ENCODE measurements at places on chromosomes 4 and X.

- H3K27ac ChIP-seq = no peak overlapping the region
- H3K4me1 ChIP-seq = peaks cover 18% of the 10 kb centered on the region
- no peaks in the 10 kb centered on the region for H3K27me3 ChIP-seq
- no peak for DNase-seq
Observed at GRCh38 chrX:42530027-42530426, 247.9 kb downstream of the PPP1R2C start.

GRCh38 chrX:9476810-9477575, 12.1 kb downstream of the TBL1X start:
- DNase-seq = no peak
- H3K36me3 ChIP-seq = no peaks in the 10 kb centered on the region
- H3K4me1 ChIP-seq = no peaks in the 10 kb centered on the region

DNA sequence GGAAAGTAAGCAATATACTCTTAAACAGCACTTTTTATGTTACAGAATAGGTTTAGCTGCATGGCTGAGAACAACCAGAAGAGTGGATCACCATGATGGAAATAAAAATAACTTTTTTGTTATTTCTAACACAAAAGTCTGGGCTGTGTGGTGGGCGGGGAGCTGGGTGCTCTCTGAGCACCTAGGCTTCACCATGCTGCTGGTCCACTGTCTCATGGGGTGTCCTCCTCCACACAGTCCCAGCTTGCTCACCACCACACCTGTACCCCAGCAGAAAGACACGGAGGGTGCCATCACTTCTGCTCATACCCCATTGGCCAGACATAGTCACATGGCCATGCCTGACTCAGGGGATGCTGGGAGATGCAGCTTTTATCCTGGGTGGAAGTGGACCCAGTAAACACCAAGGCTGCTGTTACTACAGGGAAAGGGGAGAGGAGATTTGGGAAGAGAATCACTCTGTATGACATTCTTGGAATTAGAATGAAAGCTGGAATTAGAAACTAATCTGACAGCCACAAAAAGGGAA, 45.0 kb downstream of the CPZ start:
- DNase-seq = no peak
- H3K4me1 ChIP-seq = no peaks in the 10 kb centered on the region
- H3K36me3 ChIP-seq = no peaks in the 10 kb centered on the region
- H3K27me3 ChIP-seq = no peaks in the 10 kb centered on the region

DNA sequence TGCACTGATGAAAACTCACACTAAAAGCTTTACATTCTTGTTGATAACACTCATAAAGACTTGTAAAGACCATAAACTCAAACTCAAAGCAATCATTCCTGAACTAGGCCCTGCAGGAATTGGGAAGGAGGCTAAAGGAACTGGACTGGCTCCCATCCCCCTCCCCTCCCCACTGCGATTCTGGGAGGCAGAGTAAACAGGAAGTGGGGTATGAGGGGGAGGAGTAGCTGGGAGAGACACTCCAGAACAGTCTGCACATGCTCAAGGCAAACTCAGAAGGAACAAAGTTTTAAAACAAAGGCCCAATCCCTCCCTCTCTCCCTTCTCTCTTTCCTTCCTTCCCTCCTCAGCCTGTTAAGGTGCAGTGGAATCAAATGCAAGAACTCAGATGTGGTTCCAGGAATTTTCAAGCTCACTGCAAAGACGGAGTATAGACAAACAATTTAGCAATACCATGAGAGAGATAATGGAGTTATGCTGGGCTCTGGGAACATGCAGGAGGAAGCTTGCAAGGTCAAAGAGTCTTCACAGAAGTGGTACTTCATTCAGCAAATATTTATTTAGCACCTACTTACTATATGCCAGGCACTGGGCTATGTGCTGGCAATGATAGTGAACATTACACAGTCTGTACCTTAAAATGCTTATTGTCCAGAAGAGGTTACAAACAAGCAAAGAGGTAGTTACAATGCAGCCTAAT, 15.9 kb downstream of the MID1IP1 start:
- H3K4me1 ChIP-seq = peaks cover 12% of the 10 kb centered on the region
- H3K4me3 ChIP-seq = peak overlapping the region; percentile 31
- no peaks in the 10 kb centered on the region for H3K27me3 ChIP-seq
- no peak for DNase-seq

GRCh38 chrX:102966701-102967100, 29.6 kb downstream of the RAB40AL start:
- no peaks in the 10 kb centered on the region for H3K4me1 ChIP-seq
- DNase-seq = no peak
- H3K4me3 ChIP-seq = no peak overlapping the region
- H3K27me3 ChIP-seq = no peaks in the 10 kb centered on the region
- no peak overlapping the region for H3K27ac ChIP-seq

DNA sequence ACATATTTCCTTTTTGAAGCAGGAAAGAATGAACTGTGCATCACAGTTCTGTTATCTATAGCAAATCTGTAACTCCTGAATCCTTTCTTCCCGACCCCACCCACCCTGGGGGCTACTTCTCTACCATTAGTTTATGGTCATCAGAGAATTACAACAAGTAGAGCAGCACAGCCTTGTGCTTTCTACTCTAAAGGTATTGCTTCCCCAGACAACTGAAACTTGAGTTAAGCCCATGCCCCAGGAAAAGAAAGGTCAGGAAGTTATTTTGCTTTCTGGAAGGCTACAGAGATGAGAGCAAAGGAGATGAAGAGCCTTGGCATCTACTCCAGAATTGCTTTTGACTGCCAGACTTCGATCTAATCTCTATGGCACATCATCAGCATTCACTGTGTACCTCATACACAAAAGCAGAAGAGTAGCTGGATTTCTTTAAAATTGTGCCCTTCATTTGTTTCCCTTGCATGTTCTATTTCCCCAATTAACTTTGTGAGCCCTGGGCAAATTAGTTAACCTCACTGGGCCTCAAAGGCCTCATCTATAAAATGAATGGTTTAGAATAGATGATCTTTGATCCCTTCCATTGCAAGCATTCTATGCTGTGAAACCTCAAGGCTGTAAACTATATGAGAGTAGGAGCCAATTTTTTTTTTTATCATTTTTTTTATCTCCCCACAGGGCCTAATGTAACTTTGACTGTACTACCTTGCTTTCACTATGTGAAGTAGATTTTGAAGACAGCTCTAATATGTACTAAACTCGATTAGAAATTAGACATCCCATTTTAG, 595.6 kb downstream of the RPA4 start:
- no peaks in the 10 kb centered on the region for H3K4me1 ChIP-seq
- H3K36me3 ChIP-seq = no peaks in the 10 kb centered on the region
- H3K4me3 ChIP-seq = no peak overlapping the region

GRCh38 chrX:13142891-13143290, 98.5 kb upstream of the FAM9C start:
- no peak overlapping the region for H3K4me3 ChIP-seq
- no peaks in the 10 kb centered on the region for H3K36me3 ChIP-seq
- H3K27me3 ChIP-seq = no peaks in the 10 kb centered on the region
- no peak overlapping the region for H3K27ac ChIP-seq

GRCh38 chr4:48103483-48104139, 30.4 kb downstream of the TXK start:
- H3K36me3 ChIP-seq = peaks cover 52% of the 10 kb centered on the region
- no peaks in the 10 kb centered on the region for H3K27me3 ChIP-seq
- no peak for DNase-seq
- peaks cover 3% of the 10 kb centered on the region for H3K4me1 ChIP-seq

GRCh38 chr4:128675083-128675482, 134.4 kb upstream of the JADE1 start:
- no peak overlapping the region for H3K4me3 ChIP-seq
- H3K27ac ChIP-seq = no peak overlapping the region
- H3K27me3 ChIP-seq = no peaks in the 10 kb centered on the region
- no peak for DNase-seq
- H3K4me1 ChIP-seq = no peaks in the 10 kb centered on the region

GRCh38 chrX:13892856-13893255, 76.0 kb upstream of the GPM6B start:
- no peak for DNase-seq
- peaks cover 4% of the 10 kb centered on the region for H3K27me3 ChIP-seq
- H3K36me3 ChIP-seq = no peaks in the 10 kb centered on the region
- no peak overlapping the region for H3K27ac ChIP-seq

- no peaks in the 10 kb centered on the region for H3K27me3 ChIP-seq
- H3K27ac ChIP-seq = no peak overlapping the region
- peak overlapping the region; percentile 37 for H3K4me3 ChIP-seq
- DNase-seq = peak; percentile 59
- H3K4me1 ChIP-seq = peaks cover 48% of the 10 kb centered on the region
Observed at GRCh38 chr4:42641656-42642055, 15.2 kb downstream of the ATP8A1 start.

- no peak for DNase-seq
- no peaks in the 10 kb centered on the region for H3K4me1 ChIP-seq
Observed at GRCh38 chr4:19735012-19735411, 516.7 kb upstream of the SLIT2 start.

GRCh38 chrX:16718824-16719333, 533 bp upstream of the SYAP1 start:
- H3K4me3 ChIP-seq = peak overlapping the region; percentile 93
- peaks cover 25% of the 10 kb centered on the region for H3K4me1 ChIP-seq
- peak overlapping the region; percentile 95 for H3K27ac ChIP-seq
- H3K36me3 ChIP-seq = no peaks in the 10 kb centered on the region
- no peaks in the 10 kb centered on the region for H3K27me3 ChIP-seq
- DNase-seq = no peak

- no peaks in the 10 kb centered on the region for H3K27me3 ChIP-seq
- no peak overlapping the region for H3K4me3 ChIP-seq
- no peaks in the 10 kb centered on the region for H3K4me1 ChIP-seq
Observed at GRCh38 chrX:80430826-80431504, 10.7 kb downstream of the TENT5D start.

DNA sequence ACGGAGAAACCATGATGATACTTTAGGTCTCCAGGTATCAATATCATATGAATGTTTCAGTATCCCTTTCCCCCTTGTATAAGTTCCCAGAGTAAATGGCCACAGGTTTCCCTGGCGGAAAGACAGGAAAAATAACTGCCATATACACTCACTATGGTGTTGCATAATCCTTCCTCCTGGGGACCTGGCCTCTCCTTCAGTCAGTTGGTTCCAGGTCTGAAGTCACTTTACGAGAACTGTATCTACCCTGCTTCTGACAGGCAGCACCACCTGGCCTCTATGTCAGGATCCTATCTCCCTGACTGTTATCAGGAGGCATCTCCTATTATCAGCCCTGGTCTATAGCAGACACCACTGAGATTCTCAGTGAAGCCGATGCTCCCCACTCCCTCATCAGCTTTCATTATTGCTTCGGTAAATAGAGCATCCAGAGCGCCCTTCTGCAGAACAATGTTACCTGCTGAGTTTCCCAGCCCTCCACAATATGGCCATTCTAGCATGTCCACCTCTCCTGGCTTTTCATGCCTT, 22.6 kb downstream of the HAUS3 start:
- no peak overlapping the region for H3K4me3 ChIP-seq
- DNase-seq = no peak
- no peaks in the 10 kb centered on the region for H3K27me3 ChIP-seq
- no peak overlapping the region for H3K27ac ChIP-seq
- peaks cover 6% of the 10 kb centered on the region for H3K4me1 ChIP-seq
- peaks cover 12% of the 10 kb centered on the region for H3K36me3 ChIP-seq

DNA sequence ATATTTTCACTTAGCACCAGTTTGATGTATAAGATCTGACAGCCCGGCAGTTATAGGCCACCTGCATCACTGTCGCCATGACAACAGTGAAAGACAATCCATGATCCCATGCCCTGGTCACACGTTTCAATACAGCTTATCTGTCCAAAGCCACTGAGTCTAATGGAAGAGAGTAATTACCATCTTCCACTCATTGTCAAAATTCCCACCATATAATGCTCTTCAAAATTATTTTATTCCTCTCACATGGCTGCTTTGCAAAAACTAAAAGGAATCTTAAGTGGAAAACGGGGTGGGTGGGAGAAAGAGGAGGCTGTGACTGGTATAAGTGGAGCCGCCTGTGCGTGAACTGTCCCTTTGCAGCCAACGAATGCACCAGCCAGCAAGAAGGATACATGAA, 44.2 kb downstream of the MAML3 start:
- no peaks in the 10 kb centered on the region for H3K36me3 ChIP-seq
- no peaks in the 10 kb centered on the region for H3K27me3 ChIP-seq
- no peaks in the 10 kb centered on the region for H3K4me1 ChIP-seq
- no peak overlapping the region for H3K4me3 ChIP-seq

DNA sequence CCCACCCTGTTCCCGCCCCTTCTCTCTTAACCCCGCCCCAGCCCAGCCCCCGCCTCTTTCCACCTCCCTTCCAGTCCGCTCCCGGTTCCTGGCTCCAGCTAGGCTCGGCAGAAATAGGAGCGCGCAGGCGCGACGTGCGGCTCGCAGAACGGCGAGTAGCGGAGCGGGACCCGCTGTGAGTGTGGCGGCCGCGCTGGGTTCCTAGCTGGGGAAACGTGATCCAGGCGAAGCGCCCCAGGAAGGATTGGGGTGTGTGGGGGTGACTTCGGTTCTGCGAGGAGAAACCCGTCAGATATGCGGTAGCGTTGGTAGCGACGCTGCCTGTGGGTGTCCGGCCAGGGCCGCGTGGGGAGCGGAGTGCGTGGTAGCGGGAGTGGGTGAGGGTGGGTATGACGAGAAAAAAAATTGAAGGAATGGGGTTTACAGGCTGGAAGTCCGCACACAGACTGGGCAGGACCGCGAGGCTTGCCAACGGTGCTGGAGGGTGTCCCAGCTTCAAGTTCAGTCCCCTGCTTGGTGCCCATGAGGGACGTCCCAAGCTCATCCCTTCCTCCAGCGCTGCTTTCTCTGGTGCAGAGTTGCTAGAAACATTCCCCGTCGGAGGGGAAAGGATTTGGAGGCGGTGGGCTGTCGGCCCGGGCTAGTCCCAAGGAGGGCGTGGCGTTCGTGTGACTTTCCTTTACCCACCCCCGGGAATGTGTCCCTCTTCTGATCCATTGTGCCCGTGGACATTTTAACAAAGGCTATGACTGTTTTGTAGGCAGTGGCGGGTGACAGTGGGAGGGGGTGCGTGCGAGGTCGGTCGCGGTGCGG, at the start of gene PRRG1:
PRRG1 (plus strand) TSS at position 144 of the 813 bp plus-strand sequence. CDS start 56,886 bp downstream, outside the sequence.
- no peak for DNase-seq
- H3K27ac ChIP-seq = no peak within 1 kb of the TSS
- no peaks in the 10 kb centered on the region for H3K27me3 ChIP-seq
- H3K4me1 ChIP-seq = no peaks in the 10 kb centered on the region
- no peaks in the 10 kb centered on the region for H3K36me3 ChIP-seq
- H3K4me3 ChIP-seq = no peak within 1 kb of the TSS

DNA sequence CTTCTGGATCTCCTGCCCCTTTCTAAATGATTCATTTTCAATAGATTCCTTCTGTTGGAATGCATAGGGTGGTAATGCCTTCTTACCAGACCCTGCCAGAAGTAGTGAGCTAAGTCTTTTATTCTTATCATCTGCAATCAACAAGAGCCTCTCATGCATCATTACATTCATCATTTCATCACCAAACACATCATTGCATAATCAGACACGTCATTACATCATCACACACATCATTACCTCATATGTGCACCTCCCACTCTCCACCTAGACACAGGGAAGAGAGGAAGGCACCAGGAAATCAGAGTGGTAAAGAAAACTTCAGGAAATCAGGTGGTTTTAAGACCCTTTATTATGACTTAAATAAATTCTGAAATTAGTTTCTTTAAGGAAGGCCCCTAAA, 45.0 kb downstream of the VCX2 start:
- no peak for DNase-seq
- no peak overlapping the region for H3K4me3 ChIP-seq
- no peaks in the 10 kb centered on the region for H3K27me3 ChIP-seq
- no peaks in the 10 kb centered on the region for H3K4me1 ChIP-seq
- no peaks in the 10 kb centered on the region for H3K36me3 ChIP-seq
- H3K27ac ChIP-seq = no peak overlapping the region

- no peak within 1 kb of the TSS for H3K27ac ChIP-seq
- H3K4me3 ChIP-seq = peak within 1 kb of the TSS; percentile 53
- H3K36me3 ChIP-seq = no peaks in the 10 kb centered on the region
- H3K27me3 ChIP-seq = peaks cover 40% of the 10 kb centered on the region
- peaks cover 24% of the 10 kb centered on the region for H3K4me1 ChIP-seq
Observed at GRCh38 chr4:42396752-42397634, at the start of gene SHISA3. TSS of gene SHISA3 (plus strand) at chr4:42397488. CDS start at chr4:42398057, 569 bp downstream.
